ENCODE measurements at places on chromosomes 7 and 10.

DNA sequence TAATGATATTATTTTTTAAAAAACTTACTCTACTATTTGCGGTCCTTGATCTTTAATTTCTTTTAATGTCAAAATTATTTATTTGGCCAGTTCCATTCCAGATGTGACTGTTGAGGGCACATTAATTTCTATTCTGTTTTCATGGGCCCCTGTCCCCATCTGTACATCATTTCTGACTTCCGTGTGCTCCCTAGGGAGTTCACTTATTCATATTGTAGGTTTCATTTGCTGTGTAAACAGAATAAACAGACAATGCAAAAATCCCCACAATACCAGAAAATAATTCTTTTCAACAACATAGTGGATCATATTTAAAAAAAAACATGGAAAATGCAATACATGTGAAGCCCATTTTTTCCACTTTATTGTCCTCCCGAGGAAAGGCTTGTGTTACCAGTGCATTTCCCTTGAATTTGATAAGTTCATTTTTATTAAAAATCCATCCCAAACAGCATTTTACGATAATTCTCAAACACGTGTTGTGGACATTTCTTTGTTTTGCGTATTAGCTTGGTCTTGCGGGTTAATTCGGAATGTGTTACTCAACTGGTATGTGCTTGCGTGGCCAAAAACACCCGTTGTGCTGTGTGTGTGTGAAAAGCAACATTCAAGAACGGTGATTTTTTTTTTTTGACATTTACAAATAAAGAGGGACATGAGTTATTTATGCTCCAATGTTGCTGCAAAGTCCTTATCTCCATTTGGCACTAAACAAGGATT is 138.4 kb downstream of the MGMT start:
- no peak for DNase-seq

DNA sequence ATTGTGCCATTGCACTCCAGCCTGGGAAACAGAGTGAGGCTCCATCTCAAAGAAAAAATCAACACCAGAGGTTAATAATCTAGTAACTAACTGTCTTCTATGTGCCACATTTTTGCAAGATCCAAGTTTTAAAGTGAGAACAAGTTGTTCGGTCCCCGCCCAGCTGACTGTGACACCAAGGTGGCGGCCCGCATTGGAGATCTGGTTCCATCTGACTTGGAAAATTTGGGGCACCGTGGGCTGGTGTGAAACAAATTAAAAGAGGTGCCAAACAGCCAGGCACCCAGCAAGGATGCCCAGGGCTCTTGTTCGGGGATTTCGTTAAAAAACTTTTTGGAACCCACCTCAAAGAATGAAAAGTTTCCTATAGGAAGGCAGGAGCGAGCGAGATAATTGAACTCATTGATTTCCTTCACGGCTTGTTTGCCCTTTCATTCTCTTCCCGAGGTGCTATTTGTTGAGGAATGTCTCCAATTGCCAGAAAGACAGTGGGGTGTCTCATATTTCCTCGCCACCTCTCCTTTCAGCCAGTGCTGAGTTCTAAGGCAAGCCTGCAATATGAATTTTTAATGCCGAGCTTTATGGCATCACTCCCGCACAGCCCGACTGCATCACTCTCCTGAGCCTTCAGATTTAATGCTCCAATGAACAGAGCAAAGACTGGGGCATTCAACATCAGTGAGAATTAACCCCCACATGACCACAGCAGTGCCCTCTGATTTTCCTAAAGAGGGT is 156.9 kb upstream of the SH2B2 start:
- no peak for DNase-seq

DNA sequence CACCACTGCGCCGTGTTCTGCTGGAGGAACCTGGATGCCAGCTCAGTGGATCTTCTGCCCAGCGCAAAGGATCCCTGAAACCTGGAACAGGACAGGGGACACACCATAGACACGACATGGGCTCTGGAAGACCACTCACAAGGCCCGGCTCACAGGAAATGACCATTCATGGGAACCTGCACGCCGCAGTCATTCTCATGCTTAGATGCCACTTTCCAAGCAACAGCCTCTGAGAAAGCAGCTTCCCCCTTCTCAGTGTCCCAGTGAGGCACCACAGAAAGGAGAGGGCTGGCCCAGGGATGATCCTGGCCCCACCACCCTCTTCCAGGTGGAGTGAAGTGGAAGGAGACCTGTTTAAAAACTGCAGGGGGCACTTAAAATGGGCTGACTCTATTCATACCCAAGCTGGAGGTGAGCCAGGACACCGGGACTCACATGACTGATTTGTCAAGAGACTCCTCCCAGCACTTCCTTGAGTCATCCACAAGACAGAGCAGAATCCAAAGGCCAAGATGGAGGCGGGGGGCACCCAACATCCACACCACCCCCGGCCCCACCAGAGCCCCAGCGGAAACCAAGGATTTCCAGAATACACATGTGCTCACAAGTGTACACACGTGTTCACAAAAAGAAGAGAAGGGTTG is 11.2 kb downstream of the CTBP2 start:
- no peak for DNase-seq

DNA sequence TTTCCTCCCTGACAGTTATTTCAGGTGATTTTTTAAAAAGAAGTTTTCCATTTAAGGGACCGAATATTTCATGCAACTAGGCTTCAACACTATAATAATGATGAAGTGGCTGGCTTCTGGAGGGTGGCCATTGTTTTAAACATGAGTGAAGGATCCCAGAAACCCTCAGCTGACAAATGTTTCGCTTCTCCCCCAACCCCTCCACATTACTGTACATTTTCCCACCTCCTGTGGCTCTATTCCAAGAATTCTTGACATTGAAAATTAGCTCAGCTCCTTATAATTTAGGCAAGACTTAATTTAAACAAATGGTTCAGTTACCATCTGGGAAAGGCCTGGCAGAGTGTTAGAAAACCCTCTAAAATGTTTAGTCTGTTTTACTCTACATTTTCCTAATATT is 129.9 kb upstream of the CDCA7L start:
- DNase-seq, result no peak

- no peak for DNase-seq
Measured at GRCh38 chr7:92609921-92610518, 19.8 kb upstream of the FAM133B start.

DNA sequence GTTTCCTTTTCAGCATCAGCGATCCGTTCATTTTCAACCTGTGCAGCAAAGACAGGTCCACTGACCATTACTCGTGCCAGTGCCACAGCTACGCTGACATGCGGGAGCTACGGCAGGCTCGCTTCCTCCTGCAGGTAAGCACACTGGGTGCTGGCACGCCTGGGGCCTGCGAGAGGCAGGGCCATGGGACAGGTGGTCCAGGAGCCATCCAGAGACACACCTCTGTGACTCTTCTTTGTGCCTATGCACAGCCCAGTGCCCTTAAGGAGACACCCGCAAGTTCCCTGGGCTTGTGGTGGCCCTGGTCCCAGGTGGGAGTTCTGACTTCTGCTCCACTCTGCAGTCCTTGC is 42.2 kb downstream of the LRRC18 start:
- no peak for DNase-seq

DNA sequence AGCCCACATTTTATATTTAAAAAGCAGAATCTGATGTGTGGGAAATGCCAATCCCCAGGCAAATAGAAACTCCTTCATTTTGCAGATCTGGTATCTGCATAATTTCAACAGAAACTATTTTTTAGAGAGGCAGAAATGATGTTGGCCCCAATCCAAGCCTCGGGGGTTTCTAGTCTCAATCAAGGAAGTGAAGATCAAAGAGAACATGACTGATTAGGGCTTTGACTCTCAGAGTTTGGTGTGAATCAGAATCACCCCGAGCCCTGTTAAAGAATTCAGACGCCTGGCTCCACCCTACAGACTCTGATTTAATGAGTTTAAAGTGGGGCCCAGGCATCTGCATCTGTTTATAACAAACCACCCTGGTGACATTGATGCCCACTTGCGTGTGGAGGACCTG is 36.7 kb upstream of the UBE2H start:
- peak; percentile 32 for DNase-seq

- DNase-seq, result no peak
Measured at GRCh38 chr10:62527019-62527827, 153.1 kb downstream of the ZNF365 start.
